GM03348 (cell line): ENCODE measurements at places on chromosomes 6 and 20.

GRCh38 chr6:163994566-163994965, 580.0 kb downstream of the QKI start:
- DNase-seq, result no peak

DNA sequence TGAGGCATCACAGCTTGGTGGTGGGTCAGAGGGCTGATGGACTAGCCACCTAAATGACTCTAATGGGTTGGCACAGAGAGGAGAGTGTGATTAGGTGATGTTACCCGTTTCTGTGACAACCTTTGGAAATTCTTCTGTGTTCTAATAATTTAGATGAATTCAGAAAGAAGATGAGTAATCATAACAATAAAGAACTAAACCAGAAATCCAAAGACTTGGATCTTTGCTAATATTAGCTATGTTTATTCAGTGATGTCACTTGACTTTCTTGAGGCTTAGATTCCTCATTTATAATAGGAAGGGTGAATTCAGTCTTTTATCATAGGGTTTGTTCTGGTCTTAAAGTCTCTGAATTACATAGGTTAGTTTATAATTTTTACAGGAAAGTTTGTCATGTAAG, 19.9 kb downstream of the CRYBG1 start:
- DNase-seq, result no peak

GRCh38 chr6:75530696-75531095, 37.1 kb upstream of the FILIP1 start:
- DNase-seq, result peak; percentile 22

DNA sequence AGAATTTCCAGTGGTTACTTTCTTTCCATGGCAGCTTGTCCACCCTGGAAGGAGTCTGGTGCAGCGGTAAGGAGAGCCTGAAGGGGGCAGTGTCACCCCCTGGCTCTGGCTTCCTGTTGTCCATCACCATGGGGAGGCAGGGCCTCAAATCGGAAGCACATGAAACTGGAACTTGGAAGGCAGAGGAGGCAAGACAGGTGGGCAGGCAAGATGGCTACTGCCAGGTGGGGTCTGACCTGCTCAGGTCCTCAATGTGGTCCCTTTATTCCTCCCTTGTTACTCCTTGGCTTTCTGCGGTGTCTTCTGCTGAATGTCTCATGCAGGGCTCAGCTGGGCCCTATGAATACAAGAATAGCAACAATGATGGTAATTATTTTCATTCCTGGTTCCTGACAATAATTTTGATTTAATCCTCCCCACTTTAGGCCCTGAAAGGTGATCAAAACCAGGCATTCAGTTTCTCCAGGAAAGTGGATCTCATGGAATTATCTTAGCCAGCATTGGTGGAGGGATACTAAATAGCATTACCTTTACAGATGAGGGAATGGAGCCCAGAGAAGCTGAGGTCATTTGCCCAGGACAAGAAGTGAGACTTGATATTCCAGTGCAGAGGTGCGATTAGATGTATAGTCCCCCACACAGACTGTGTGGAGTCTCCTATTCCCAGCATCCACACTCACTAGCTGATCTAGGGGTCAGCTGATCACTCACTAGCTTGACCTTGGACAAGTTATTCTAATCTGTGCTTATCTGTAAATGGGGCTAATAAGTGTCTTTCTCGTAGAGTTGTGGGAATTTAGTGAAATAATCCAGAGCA, 17.6 kb upstream of the SNAI1 start:
- DNase-seq, result no peak

- no peak for DNase-seq
Observed at GRCh38 chr20:63004607-63005364, 2.0 kb downstream of the BHLHE23 start.

DNA sequence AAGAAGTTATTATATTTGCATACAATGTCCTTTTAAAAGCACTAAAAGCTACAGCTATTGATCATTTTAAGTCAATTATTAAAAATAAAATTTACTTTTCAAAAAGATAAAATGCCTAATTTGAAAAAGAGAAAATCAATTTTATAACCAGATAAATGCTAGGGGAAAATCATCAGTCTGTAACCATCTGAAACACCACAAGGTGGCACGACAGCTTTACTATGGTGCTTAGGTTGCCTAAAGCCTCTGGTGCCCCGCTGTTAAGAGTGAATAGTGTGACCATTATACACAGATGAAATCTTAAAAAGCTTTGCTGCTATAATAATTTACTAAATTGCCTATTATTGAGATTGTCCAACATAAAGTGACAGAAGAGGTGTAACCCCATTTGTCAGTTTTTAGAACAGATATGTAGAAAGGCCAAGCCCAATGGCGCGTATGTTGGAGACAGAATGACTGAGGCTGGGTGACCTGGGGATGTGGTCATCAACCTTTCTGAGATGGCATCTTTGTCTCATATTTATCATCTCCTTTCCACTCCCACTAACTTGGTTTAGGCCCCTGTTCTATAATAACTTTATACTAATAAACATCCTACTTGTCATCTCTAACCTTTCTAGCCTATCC, 100.8 kb downstream of the MOXD1 start:
- DNase-seq, result peak; percentile 61

- DNase-seq, result peak; percentile 20
Observed at GRCh38 chr6:46983007-46983411, 59.1 kb downstream of the ADGRF1 start.

DNA sequence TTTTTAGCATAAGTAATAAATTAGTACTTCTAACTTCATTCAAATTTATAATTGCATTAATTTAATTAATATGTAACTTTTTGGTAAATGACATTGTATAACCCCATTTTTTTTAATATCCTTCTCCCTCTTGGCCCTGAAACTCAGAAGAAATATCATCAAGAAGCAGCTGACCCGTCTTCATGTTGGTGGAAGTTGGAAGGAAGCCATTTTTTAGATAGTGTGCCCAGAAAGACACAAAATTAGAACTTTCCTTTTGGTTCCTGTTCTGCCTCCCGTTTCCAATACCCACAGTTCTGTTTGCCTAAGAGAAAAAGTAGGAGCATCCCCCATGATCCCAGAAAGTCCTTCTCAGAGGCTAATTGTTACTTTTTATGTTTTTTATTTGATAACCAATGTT, 65.5 kb downstream of the PLCB4 start:
- DNase-seq, result no peak

- DNase-seq, result no peak
Observed at GRCh38 chr20:58408603-58409246, 19.7 kb downstream of the VAPB start.

DNA sequence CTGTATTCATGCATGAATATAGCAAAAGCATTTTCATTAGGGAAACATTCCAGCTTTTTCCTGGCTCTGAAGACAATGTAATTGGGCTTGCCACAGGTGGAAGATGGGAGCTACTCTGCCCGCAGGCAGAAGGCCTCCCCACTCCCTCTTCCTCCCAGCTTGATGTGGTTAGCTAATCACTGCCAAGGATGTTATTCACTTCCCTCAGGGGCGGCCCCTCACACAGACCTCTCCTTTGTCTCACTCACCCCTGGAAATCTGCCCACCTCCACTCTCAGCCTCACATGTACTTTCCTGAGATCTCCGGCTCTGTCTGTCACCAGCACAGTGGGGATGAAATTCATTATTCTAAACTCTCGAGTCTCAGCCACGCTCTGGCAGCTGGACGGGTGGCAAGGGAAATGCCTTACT, 100.7 kb downstream of the ANKRD60 start:
- DNase-seq, result peak; percentile 80

DNA sequence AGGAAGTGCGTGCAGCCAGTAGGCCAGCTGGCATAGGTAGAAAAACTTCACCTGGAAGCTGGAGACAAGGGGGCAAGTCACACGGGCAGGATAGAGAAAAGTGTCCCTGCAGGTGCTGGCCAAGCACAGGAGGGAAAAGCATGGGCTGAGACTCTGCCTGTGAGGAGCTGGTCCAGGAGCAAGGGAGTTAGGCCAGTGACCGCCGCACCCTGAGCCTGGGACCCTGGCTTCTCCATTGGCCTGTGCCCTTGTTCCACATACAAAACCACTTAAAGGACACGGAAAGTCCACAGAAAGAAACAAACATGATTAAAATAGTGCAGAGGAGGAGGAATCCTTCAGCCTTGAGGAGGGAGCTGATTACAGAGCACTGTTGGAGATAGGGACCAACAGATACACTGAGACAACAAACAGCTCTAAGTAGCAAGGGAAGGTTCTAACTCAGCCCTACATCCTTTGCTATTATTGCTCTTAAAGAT, 68.6 kb downstream of the TRAM2 start:
- no peak for DNase-seq

GRCh38 chr6:54633601-54634000, 213.0 kb upstream of the FAM83B start:
- DNase-seq, result no peak

DNA sequence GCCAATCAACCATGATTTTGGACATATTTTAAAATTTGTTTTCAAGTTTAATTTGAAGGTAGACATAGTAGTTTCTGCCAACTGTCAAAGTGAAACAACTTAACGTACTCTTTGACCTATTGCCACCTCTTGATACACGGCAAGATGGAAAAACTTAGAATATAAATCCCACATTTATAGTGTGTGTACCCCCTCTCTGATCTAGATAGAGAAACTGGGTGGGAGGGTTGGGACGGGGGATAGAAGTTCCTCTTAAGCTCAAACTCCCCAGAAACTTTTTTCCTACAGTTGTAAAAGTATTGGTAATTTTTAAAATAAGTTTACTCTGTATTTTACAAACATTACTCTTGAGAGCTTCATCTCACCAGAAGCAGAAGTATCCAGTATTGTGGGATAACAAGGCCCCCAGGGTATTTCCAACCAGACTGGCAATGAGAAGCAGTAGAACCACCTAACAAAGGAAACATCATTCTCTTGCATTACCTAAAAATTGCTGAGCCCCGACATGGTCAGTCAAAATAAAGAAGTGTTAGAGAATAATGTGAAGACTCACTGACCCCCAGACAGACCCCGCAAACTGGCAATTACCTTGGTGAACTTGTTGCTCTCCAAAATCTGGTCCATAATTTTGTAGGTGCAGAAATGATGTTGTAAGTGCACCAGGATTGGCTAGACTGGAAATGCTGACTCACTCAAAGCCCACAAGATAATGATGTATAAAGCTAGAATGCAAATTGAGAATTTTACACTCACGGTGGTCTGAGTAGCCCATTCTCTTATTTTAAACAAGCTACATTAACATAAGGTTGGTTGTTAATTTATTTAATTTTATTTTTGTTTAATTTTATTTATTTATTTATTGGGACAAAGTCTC, 74.7 kb upstream of the TNFAIP3 start:
- DNase-seq, result no peak

GRCh38 chr6:15519681-15520080, 143.1 kb downstream of the DTNBP1 start:
- DNase-seq, result no peak

GRCh38 chr6:104728448-104728847, 131.3 kb downstream of the HACE1 start:
- DNase-seq, result no peak

DNA sequence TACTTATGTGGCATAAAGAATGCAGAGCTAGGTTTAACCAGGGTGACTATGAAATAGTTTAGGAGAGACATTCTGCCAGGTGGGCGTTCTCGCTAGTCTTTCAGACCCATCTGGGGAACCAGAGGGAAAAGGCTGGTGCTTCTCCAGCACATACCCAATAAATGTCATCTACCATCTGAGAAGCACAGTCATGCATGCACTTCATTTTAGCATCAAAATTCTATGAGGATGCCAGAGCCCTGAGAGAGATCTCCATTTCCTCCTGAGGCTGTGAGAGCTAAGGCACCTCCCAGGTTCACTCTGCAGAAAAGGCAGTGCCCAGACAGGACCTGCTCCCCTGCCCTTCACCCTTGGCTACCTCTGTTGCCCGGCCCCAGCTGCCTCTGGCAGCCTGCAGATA, 231.7 kb upstream of the PRND start:
- DNase-seq, result no peak

GRCh38 chr6:81572020-81572419, 180.5 kb downstream of the TENT5A start:
- no peak for DNase-seq
